ENCODE measurements at places on chromosomes 2 and 18.

DNA sequence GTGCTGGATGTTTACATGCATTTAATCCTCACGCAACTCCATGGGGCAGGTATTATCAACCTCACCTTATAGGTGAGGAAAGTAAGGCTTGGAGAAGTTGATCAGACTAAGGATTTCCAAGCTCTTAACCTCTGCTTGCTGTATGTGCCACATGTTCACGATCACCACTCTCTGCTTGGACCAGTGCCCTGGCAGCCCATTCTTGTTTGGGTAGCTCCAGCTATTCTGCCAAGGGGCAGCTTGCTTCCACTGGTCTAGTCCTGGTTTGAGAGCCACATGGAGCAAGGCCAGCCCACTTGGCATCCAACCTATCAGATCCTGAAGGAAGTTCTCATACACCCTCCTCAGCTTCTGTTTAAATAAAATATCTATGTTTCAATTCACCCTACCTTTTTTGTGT, 14.3 kb downstream of the PLB1 start:
- DNase-seq = no peak

GRCh38 chr2:14678761-14679160, 46.2 kb downstream of the LRATD1 start:
- DNase-seq = no peak

DNA sequence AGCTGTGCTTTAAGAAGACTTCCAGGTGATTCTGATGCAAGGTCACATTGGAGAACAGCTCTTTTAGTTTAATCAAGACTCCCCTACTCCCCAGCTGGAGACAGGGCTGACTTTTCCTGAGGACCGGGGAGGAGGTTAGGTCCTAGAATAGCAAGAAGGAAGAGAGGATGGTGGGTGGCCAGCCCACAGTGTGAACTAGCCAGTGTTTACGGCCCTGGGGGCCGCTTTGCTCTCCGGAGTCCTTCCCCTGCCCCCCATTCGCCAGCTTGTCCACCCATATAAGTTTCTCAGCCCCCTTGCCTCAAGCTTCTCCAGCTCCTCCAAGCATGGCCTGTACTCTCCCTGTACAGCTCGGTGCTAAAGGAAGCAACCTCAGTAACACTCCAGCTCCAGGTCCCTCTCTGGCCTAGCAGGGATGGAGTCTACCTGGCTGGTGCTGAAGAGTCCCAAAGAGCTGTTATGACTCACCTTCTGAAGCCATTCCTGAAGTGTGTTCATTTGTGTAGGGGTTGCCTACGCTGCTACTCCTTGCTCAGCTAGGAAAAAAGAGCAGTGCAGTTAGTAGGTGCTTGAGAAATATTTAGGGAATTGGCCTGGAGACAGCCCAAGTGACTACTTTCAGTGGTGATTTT, 7.9 kb downstream of the INPP4A start:
- DNase-seq = no peak

GRCh38 chr2:20677301-20678085, 10.5 kb downstream of the GDF7 start:
- DNase-seq = no peak

GRCh38 chr18:8889489-8889888, 184.1 kb downstream of the MTCL1 start:
- no peak for DNase-seq

GRCh38 chr2:159506202-159506601, 110.1 kb downstream of the BAZ2B start:
- no peak for DNase-seq

Data from CD4-positive, alpha-beta T cell treated with Interleukin-15 for 4 hours (primary cell).